Temporal lobe (tissue), 4 donors: ENCODE measurements at places on chromosomes 2 and 18. TPM values are rescaled to one million over a fixed set of nuclear protein-coding genes. Genes with fewer than 3 reads are reported as not detected.

The MPP4 gene
- total RNA-seq, result 0.25 TPM

The L3MBTL4 gene
- total RNA-seq, result 19.7 TPM

The PTPRN gene
- 32.7 TPM for total RNA-seq

The LRP1B gene
- total RNA-seq, result 52.1 TPM

The CHST9 gene
- total RNA-seq, result 3.9 TPM

The TMEM17 gene
- total RNA-seq, result 4.4 TPM
